Lung (tissue), 17 donors: ENCODE measurements at places on chromosomes 2 and 18. TPM values are rescaled to one million over a fixed set of nuclear protein-coding genes. Genes with fewer than 3 reads are reported as not detected.

Gene LYPD6
- 0.16 TPM for polyA plus RNA-seq

Gene C2orf69
- polyA plus RNA-seq = 6.2 TPM

Gene PLCD4
- polyA plus RNA-seq = 0.07 TPM

Gene CENPA
- polyA plus RNA-seq = 0.94 TPM

Gene DUSP19
- polyA plus RNA-seq = 0.70 TPM

DNA sequence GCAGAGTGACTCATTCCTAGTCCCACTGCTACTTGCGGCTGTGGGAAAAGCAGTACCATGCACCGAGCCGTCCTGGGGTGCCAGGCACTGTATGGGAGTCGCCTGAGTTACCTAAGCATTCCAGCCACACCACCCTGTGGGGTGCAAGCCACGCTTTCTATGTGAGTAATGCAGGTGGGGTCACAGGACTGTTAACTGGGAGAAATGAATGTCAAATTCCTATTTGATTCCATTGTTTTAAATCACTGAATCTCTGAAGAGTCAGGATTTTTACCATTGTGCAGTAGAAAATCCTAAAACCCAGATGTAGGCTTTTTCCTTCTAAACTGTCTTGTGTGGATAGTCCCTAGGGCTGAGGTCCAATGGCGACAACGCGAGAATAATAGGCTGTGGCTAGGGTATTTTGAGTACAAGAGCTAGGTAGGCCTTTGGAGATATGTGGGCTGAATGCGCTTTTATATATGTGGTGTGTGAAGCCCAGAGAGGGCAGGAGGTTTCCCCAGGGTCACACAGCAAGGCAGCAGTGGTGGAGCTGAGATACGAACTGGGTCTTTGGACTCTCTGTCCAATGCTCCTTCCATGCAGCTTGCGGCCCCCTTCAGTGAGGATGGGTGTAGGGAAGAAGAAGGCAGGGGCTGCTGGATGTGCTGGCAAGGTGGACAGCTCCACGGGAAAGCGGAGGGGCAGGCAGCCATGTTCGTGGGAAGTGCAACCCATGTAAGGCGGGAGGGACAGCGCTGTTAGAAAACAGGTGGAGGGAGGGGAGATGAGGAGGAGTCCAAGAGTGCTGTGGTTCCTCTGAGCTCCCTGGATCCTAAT is 83.2 kb downstream of the DDX1 start:
- H3K27ac ChIP-seq = no peak overlapping the region
- H3K36me3 ChIP-seq = no peaks in the 10 kb centered on the region
- DNase-seq = no peak
- H3K27me3 ChIP-seq = no peaks in the 10 kb centered on the region

DNA sequence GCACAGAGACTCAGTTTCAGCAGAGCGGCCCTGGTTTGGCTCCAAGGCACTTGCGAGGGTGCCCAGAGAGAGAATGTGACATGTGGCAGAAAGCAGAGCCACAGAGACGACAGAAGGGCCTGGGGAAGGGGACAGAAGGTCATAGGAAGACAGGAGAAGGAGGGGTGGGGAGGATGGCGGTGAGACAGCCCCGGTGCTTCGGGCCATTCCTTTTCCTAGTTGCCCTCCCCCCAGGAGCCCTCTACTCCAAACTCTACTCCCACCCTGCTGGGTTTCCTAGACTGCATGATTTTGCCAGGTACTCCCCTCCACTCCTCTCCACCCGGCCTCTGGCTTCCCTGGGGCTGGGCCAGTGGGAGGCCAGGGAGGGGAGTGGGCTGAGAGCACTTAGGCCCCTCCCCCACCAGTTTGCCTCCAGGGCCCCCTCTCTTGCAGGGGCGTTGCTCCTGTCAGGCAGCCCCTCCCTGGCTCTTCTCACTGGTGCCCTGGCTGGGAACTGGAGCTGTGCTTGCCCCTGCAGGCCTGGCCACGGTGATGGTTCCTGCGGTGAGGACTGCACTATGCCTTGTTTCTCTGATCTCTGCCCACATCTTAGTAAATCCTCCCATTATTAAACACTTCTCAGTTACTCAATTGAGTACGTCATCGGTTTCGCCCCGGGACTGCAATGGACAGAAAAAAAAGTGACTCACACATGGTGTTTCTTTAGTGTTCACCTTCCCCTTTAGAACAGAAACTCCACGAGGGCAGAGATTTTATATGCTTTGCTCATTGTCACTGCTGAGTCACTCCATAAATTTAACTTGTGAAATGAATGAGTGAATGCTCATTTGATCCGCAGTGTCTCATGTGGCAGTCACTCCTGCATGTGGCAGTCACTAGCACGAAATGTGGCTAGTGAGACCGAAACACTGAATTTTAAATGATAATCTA is 58.7 kb upstream of the SP3 start:
- H3K4me1 ChIP-seq = peaks cover 6% of the 10 kb centered on the region
- no peak overlapping the region for H3K4me3 ChIP-seq
- DNase-seq = peak; percentile 55
- H3K36me3 ChIP-seq = no peaks in the 10 kb centered on the region
- H3K27ac ChIP-seq = peak overlapping the region; percentile 85
- H3K27me3 ChIP-seq = no peaks in the 10 kb centered on the region

- no peaks in the 10 kb centered on the region for H3K36me3 ChIP-seq
Measured at GRCh38 chr2:171902840-171903420, 8.9 kb upstream of the SLC25A12 start.

DNA sequence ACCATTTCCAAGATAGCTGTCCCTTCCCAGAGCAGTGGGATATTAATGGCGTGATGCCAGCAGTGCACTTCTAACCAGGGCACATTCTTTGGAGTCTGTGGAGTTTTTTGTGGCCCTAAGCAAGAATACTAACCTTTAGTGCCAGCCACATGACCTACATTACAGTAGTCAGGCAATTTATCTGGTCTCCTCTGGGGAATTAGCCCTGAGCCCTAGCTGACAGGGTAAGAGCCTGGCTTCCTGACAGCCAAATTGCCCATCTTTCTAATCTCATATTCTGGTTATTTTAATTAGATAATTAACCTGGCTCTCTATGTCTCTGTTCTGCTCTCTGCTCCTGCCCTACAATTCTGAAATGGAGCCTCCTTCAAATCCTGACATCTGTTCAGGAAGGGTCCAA is 5.2 kb downstream of the PFN4 start:
- H3K4me1 ChIP-seq = no peaks in the 10 kb centered on the region
- H3K36me3 ChIP-seq = no peaks in the 10 kb centered on the region
- DNase-seq = no peak
- H3K27ac ChIP-seq = no peak overlapping the region
- no peaks in the 10 kb centered on the region for H3K27me3 ChIP-seq
- H3K4me3 ChIP-seq = no peak overlapping the region

DNA sequence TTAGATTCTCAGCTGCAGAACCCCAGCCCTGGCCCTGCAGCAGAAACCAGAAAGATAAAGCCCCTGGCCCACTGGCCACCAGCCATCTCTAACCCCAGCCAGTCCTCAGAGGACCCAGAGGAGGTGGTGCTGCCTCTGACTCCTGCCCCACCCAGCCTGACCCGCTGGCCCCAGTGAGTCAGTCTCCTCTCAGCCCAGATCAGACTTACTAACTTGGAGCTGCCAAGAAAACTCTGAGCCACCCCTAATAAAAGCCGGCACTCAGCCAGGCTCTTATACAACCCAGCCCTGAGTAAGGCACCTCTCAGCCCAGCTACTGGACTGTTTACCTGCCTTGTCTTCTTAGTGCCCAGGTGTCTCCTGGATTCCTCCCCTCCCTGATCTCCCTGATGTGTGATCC is 2.0 kb downstream of the SLC14A2 start:
- no peaks in the 10 kb centered on the region for H3K36me3 ChIP-seq
- no peaks in the 10 kb centered on the region for H3K4me1 ChIP-seq
- H3K27me3 ChIP-seq = no peaks in the 10 kb centered on the region
- peak; percentile 45 for DNase-seq
- H3K27ac ChIP-seq = no peak overlapping the region

DNA sequence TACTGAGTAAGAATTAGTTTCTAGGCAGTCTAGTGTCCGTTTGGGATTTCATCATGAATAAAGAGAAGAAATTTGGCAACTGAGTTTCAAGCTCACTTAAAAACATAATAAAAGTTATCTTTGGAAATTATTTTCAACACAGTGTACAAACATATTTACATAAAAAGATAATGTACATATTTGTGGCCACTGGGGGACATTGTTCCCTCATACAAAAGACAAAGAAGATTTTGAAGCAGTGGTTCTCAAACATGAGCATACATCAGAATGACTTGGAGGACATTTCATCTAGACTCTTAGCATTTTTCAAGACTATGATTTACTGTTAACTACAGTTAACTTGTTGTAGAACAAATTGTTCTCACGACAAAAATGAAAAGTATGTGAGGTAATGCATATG is 15.7 kb upstream of the TTC21B start:
- H3K27me3 ChIP-seq = no peaks in the 10 kb centered on the region
- no peaks in the 10 kb centered on the region for H3K36me3 ChIP-seq
- H3K27ac ChIP-seq = no peak overlapping the region
- H3K4me1 ChIP-seq = no peaks in the 10 kb centered on the region
- peak; percentile 28 for DNase-seq
- H3K4me3 ChIP-seq = no peak overlapping the region

- no peak overlapping the region for H3K27ac ChIP-seq
- no peaks in the 10 kb centered on the region for H3K4me1 ChIP-seq
- DNase-seq = no peak
- no peak overlapping the region for H3K4me3 ChIP-seq
Measured at GRCh38 chr18:59085126-59085794, 54.4 kb upstream of the SEC11C start.

DNA sequence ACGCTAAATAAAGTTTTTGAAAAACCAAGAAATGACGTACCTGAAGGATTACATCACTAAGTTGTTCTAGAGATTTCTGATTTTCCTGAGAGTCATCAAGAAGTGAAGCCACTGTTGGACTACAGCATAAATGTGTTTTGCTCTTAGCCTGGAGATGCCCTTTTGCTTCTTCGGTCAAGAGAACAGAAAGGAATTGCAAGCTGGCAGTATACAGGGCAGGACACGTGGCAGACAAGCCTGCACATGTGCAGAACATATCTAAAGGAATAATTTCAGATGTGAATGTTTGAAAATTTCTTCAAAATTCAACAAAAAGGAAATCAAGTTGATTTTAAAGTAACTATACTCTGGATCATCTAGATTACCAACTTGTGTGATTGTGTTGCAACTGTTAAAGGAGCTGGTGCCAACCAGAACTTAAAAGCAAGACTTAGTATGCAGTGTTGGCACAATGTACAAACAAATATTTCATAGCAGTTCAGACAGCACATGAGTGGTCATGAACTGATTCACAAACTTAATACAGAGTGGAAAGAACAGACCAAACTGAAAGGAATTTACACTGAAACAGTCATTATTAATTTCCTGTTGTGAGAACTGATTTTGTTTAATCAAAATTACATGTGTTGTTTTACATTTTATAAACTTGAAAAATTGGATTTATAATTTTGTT is 100.4 kb upstream of the CD226 start:
- DNase-seq = peak; percentile 16
- H3K4me3 ChIP-seq = no peak overlapping the region
- peak overlapping the region; percentile 45 for H3K27ac ChIP-seq
- H3K4me1 ChIP-seq = peaks cover 2% of the 10 kb centered on the region
- no peaks in the 10 kb centered on the region for H3K27me3 ChIP-seq

DNA sequence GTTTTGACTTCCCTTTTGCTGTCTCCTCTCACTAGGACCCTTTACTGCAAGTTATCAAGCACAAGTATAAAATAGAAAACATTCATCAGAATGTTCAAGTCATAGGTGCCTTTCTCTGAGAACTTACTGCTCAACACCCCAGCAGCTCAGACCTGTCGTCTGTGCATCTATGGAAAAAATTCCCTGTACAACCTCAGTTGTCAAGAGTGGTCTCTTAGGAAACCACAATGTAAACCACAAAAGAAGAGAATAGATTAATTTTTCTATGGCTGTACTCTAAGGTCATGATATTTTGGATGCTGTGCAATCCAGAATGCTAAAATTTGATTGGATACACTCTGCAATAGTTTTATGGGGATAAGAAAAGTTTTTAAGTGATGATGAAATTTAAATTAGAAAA is 84.1 kb downstream of the RBMS1 start:
- H3K4me1 ChIP-seq = peaks cover 8% of the 10 kb centered on the region
- DNase-seq = no peak
- no peak overlapping the region for H3K27ac ChIP-seq
- no peaks in the 10 kb centered on the region for H3K27me3 ChIP-seq
- H3K4me3 ChIP-seq = no peak overlapping the region

GRCh38 chr2:234603619-234604018 is 106.7 kb upstream of the ARL4C start:
- DNase-seq = no peak
- no peaks in the 10 kb centered on the region for H3K27me3 ChIP-seq
- no peaks in the 10 kb centered on the region for H3K4me1 ChIP-seq
- H3K4me3 ChIP-seq = no peak overlapping the region
- no peak overlapping the region for H3K27ac ChIP-seq

DNA sequence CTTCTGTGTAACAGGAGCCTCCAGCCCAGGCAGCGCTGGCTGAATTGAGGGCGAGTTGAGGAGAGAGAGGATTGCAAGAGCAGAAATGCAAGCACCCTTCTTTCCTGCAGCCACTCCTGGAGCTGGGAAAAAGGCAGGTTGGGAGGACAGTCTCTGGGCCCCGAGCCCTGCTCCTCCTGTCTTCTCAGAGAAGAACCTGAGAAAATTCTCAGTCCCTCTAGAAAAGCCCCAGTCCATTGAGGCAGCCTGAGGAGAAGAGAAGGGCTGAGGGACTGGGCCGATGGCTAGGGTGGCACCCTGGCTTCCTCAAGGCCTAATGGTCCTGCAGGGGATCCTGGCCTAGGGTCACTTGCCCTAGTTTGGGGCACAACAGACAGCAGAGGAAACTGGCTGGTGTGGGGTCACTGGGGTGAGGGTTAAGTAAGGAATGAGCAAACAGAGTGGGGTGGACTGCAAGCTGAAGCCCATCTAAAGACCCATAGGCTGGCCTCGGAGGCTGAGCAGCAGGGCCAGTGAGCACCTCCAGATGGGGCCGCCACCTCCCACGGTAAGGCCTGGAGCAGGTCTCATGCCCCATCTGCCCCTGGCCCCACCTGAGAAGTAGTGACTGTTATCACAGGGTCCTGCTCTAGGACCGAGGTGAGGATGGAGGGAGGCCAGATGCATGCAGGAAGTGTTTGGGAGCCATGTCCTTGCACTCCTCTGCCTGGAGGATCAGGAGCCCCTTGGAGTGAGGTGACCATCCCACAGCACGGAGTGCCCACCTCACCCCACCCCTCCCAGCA is 12.4 kb downstream of the CIB4 start:
- H3K4me3 ChIP-seq = no peak overlapping the region
- no peak overlapping the region for H3K27ac ChIP-seq
- H3K4me1 ChIP-seq = peaks cover 25% of the 10 kb centered on the region
- no peaks in the 10 kb centered on the region for H3K36me3 ChIP-seq
- no peaks in the 10 kb centered on the region for H3K27me3 ChIP-seq
- DNase-seq = no peak

DNA sequence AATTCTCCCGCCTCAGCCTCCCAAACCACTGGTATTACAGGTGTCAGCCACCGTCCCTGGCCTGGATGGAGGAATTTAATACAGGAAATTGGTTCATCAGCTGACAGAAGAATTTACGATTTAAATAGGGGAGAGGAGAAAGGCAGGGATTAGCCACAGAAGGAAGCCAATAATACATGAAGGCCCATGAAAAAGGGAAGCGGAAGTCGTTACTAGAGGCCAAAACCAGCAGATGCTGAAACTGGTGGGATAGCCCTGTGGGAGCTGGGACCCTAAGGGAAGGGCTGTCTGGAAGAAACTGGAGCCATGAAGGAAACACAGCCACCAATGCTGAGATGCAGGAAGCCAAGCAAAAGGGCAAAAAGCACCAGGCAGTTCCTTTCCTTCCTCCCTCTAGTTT is 163.7 kb upstream of the RMP24 start:
- DNase-seq = no peak
- no peak overlapping the region for H3K27ac ChIP-seq
- H3K27me3 ChIP-seq = no peaks in the 10 kb centered on the region
- H3K4me3 ChIP-seq = no peak overlapping the region
- H3K36me3 ChIP-seq = no peaks in the 10 kb centered on the region
